ENCODE measurements at places on chromosomes 3 and 15.

- no peak for DNase-seq
Measured at GRCh38 chr3:154583086-154583634, 153.2 kb upstream of the GPR149 start.

GRCh38 chr15:30906366-30906765 lies 2.7 kb downstream of the FAN1 start:
- DNase-seq: no peak

GRCh38 chr15:85164841-85165466 lies 183.3 kb downstream of the PDE8A start:
- no peak for DNase-seq

GRCh38 chr3:187498211-187498724 lies 130.1 kb downstream of the RTP4 start:
- DNase-seq: no peak

- no peak for DNase-seq
Measured at GRCh38 chr3:5634411-5634810, 446.9 kb downstream of the EDEM1 start.

DNA sequence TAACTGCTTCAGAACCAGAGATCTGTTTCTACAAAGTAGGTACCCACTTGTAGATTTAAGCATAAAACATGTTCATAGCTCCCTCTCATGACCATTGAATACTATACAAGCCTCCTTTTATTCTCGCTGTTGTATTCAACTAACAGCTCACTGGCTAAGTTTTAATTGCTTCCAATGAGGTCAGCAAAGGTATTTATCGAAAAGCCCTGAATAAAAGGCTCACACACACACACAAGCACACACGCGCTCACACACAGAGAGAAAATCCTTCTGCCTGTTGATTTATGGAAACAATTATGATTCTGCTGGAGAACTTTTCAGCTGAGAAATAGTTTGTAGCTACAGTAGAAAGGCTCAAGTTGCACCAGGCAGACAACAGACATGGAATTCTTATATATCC lies at the start of gene FGF7:
TSS of gene FGF7 (plus strand) at position 222 of the 400 bp plus-strand sequence. CDS start 1,056 bp downstream, outside the sequence.
- no peak for DNase-seq

DNA sequence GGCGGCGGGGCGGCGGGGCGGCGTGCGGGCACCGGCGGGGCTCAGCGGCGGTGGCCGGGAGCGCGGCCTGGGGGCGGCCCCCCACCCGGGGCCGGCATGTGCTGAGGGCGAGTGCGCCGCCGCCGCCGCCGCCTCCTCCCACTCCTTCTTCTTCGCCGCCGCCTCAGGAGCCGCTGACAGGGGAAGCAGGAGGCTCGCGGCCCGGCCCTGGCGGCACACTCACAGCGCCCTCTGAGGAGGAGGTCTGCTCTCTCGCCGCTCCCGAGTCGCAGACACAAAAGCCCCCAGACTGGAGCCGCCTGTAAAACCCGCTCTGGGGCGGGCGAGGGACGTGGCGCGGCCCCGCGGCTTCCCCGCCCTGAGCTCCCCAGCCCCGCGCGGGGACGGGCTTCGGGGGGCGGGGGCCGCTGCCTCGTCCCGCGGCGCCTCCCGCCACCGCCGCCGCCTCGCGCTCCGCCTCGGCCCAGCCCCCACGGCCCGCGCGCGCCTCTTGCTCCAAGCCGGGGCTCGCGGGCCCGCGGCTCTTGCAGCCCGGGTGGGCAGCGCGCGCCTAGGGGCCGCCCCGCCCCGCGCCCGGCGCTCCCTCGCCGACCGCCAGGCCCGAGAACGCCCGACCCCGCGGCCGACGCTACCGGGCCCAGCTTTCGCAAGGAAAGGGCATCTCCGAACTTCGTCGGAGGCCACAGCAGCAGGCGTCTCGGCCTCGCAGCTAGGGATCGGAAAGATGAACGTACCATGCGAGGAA lies at the start of gene PYGO1:
TSS of gene PYGO1 (minus strand) at position 276 of the 745 bp plus-strand sequence. CDS start 462 bp downstream, outside the sequence.
- no peak for DNase-seq

- DNase-seq: no peak
Measured at GRCh38 chr3:1677576-1678156, 421.0 kb upstream of the CNTN4 start.

GRCh38 chr15:29066838-29067237 lies 181.1 kb downstream of the APBA2 start:
- no peak for DNase-seq

DNA sequence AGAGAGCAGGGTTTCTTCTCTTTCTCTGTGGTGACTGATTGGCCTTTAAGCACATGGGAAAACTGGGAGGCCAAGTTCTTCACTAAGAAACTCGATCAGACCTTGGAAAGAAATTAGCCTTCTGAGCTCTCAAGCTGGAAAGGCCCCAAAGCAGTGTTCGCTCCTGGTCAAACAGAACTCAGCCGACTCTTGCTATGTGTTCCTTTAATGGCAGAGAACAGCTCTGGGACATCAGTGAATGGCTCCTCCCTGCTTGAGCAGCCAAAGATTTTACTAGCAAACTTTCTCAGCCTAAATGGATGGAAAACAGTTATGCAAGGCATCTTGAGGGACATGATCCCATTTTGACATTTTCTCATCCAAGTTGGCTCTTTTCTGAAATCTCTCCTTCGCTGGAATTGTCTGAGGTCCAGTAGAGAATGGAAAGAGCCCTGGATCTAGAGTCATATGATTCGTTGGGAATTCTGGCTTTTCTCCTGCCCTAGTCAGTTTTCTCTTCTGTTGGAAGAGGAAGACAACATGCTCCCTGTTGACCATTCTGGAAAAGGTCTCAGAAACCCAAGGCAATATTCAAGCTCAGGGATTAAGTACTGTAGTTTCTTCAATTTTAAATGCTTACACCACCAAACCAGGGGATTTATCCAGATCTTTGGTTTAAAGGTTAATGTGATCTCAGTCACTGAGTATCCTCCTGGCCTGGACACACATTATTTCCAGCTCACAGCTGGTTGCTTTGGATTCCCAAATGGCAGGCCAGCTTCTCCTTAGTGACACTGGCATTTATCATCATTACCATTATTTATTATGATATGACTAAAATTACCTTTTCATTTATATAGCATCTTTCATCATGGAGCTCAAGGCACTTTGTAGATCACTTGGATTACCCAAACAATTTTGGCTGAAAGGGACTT lies 319.6 kb downstream of the AGBL1 start:
- no peak for DNase-seq

DNA sequence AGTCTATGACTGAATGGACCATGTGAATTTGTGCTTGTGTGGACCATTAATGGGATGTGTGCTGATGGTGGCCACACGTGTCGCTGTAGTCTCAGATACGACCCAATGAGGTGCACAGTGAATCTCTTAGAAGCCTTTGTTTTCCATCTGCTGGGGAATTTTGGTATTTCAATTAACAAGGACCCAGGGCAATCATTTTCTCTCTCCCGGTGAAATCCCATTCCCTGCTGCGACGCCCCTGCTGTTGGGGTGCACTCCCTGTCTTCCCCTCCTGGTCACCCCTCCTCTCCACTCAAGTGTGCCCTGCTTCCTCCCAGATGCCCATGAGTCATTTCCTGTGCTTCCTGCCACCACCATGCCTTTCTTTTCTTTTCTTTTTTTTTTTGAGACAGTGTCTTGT lies 32.7 kb downstream of the EBLN2 start:
- DNase-seq: no peak

GRCh38 chr3:49313896-49314688 lies 25.8 kb downstream of the USP4 start:
- DNase-seq: no peak

- no peak for DNase-seq
Measured at GRCh38 chr3:94225148-94225865, 162.4 kb downstream of the NSUN3 start.

GRCh38 chr3:189824629-189825312 lies 193.6 kb downstream of the TP63 start:
- no peak for DNase-seq

DNA sequence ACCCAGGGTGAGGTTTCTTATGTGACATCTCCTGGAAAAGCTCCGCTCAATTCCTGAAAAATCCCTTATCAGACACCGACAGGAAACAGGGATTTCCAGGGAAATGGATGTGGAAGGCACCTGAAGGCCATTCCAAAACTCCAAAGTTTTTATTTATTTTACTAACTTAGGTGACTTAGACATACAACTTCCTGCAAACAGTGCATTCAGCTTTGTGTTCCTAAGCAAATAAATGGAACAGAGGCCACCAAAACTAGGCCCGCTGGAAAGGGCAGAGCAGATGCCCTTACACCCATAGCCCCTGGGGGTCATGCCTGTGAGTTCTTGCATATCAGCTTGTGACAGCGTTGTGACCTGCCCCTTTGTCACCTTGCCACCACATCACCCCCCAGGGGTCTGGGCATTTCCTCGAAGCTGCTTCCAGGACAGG lies 239.4 kb downstream of the XXYLT1 start:
- no peak for DNase-seq

- DNase-seq: no peak
Measured at GRCh38 chr15:89795996-89796395, 18.7 kb downstream of the ANPEP start.
